GM20000 (cell line): ENCODE measurements at places on chromosomes 1 and 21.

GRCh38 chr1:59368008-59368670, 71.2 kb downstream of the FGGY start:
- DNase-seq: no peak

- DNase-seq: no peak
Observed at GRCh38 chr1:22662318-22662717, 9.3 kb downstream of the C1QB start.

DNA sequence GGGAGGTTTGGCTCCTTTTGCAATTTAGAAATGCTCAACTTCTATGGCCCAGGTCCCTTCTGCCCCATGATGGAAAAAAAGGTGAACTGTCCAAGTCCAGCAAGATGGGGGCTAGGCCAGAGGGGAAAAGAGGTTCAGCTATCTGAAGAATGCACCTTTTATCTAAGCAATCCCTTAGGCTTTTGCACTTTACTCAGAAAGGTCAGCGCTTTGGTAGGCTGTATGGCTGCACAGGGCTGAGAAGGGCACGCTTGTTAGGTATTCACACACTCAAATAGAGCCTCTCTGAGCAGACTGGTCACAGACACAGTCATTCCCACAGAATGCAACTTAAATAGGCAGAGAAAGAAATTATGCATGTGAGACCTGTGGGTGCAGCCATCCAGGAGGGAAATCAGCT, 31.0 kb downstream of the KANK4 start:
- DNase-seq: no peak

DNA sequence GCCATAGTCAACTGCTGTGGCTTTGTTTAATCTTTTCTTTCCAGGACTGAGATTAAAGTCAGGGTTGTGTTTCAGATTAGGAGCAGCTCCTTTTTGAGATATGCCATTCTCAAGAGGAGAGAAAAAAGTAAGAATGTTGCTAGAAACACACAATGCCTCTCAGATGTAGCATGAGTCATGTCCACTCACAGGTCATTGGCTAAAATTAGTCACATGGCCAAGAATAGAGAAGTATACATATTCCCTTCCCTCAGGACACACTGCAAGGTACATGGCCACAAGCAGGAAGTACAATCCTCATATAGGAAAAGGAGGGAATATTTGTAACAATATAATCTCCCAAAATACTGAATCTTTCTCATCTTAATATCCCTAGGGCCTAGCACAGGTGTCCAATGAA, 141.9 kb upstream of the PTBP2 start:
- DNase-seq: no peak

- no peak for DNase-seq
Observed at GRCh38 chr1:19388980-19389379, 76.9 kb downstream of the SLC66A1 start.

- no peak for DNase-seq
Observed at GRCh38 chr1:12544992-12545391, 73.0 kb downstream of the DHRS3 start.

GRCh38 chr1:2087766-2088165, 37.6 kb downstream of the PRKCZ start:
- DNase-seq: no peak

DNA sequence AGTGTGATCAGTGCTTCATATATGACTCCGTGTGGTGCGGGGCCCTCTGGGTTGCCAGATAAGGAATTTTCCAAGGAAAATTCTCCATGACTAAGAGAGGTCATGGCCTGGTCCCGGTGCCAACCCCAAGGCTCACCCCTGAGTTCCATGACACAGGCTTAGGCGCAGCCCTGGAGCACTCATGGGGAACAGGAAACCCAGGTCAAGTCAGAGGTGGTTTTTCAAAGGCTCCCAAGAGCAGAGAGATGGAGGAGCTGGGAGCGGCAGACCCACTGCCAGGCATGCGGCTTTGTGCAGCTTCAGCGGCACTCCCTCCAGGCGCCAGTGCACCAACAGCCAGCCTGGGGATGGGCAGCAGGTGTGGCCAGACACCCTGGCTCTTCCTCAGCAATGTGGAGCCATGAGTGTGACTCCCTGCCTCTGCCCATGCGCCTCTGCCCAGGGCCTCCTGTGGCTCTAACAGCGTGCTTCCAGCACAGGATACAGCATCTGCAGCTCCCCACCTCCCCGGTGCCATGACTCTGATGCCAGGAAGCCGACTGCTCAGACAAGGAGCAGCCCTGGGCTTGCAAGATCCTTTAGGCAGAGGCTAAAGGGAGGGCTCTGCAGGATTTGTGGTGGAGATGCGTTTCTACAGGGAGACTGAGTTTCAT, 47.3 kb downstream of the GPR161 start:
- no peak for DNase-seq

DNA sequence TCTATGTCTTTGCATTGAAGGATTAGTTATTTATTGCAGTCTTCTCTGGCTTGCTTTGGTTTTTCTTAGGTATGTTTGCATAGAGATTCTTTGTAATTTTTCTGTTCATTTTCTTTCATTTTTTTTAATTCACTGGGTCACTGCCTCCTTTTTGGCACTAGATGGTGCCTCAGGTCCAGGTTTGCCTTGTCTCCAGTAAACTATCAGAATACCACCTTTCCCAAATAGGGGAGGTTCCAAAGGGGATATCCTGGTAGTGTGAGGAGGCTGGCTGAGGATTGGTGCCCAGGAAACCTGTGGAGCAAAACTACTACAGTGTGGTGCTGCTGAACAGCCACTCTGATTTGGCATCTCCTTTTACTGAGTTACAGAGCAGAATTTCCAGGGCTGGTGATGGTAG, 257.1 kb downstream of the KCTD3 start:
- no peak for DNase-seq

GRCh38 chr1:33228935-33229487, 27.3 kb upstream of the ZNF362 start:
- DNase-seq: no peak

DNA sequence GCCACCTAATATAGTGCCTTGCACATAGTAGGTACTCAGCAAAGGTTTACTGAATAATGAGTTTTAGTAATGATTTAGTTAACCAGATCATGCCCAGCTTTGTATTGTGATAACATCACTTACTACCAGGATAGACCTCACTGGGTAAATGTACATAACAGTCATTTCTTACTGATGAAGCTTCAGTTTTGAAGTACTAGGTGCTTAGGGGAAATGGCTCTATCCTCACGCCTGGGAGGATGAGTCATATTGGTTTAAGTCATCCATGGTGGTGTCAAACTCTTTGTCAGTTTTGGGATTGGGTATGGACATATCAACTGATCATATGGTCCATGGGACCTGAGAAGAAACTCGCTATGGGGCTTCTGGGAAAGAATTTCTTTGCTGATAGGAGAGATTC, 90.6 kb upstream of the USP24 start:
- DNase-seq: no peak

GRCh38 chr1:92857817-92858216, 26.0 kb downstream of the RPL5 start:
- no peak for DNase-seq

- no peak for DNase-seq
Observed at GRCh38 chr1:169694304-169695075, 16.9 kb downstream of the SELL start.

DNA sequence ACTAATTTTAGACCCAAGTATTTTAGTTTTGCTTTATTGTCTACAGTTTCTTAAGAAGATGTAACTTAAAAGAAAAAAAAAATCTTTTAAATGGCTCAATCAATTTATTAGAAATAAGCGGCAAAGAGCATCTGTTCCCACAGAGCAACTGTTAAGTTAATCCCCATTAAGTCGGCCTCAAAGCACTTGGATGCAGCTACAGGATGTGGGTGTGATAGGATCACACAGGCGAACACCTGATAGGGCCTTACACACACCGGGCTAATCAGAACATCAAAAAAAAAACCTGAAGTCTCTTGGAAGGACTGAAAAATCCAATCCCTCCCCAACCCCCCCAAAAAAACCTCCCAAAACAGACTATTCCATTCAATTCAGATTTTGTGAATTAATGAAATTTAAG, 23.0 kb downstream of the APP start:
- no peak for DNase-seq

DNA sequence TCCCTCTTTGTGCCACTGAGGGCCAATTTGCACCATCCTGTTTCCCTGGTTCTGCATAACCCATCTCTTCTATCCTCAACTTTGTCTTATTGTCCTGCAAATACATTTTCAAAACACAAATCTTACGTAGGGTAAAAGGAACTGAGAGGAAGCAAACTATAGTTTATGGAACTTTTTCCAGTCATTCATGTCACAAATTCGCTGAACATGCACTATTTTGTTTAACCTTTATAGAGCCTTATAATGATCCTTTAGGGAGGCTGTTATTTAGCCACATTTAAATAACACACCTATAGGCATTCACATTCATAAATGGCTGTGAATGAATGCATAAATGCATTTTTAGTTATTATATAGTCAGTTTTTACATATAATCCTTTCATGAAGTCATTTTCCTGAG, 85.0 kb downstream of the PLPPR5 start:
- no peak for DNase-seq

DNA sequence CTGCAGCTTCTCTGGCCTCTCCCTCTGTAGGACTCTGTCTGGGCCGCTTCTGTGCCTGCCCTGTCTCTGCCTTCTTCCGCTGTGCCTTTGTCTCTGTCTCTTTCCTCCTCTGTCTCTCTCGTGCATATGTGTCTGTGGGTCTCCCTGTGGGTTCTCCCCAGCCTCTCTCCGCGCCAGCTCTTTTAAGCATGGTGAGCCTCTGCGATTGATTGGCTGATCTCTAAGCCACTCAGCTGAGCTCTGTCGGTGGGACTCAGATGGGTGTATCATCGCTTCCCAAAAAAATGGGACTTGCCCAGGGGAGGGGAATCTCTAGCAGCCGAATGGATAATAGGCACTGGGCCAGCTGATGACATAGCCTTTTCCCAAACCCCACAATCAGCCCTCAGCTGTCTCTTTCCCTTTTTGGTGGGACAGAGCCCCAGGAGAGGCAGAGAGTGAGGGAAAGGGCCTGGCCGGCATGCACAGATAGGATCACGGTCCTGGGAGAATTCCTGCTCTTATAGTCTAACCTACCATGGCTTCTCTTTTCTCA, at the start of gene ADAMTS4:
TSS of gene ADAMTS4 (minus strand) at position 158 of the 535 bp plus-strand sequence. CDS start 427 bp downstream, outside the sequence.
- no peak for DNase-seq

DNA sequence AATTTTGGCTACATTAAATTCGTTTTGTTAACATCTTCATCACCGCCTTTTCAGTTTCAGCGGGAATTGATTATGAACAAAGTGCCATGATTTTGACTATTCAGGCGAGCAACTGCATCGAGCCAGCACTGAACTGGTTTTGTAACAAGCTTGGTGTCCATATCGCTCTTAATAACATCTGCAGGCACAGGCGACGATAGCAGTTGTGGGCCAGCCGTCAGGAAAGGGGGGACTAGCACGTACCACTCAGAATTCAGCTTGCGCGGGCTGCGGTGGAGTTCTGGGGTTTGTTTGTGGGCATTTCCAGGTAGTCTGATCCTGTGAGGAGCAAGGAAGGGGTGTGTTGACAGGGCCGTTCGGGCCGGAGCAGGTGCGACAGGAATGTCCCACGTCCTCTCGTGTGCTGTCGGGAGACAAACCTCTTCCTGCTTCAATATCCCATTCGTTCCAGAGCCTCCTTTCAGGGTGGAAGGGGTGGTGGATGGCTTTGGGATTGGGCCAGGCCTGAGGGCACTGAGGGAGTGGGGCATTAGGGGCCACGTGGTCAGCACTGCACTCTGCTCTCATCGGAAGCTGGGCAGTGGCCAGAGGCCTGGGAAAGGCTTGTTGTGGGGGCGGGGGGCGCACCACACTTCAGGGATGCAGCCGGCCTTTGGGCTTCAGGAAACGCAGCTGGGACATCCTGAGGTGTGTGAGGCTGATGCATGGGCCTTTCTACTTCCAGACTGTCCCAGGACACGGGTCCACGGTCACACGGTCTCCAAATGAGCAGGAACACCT, 39.1 kb downstream of the SKI start:
- DNase-seq: no peak

GRCh38 chr1:100862591-100862990, 32.1 kb downstream of the EXTL2 start:
- DNase-seq: no peak

DNA sequence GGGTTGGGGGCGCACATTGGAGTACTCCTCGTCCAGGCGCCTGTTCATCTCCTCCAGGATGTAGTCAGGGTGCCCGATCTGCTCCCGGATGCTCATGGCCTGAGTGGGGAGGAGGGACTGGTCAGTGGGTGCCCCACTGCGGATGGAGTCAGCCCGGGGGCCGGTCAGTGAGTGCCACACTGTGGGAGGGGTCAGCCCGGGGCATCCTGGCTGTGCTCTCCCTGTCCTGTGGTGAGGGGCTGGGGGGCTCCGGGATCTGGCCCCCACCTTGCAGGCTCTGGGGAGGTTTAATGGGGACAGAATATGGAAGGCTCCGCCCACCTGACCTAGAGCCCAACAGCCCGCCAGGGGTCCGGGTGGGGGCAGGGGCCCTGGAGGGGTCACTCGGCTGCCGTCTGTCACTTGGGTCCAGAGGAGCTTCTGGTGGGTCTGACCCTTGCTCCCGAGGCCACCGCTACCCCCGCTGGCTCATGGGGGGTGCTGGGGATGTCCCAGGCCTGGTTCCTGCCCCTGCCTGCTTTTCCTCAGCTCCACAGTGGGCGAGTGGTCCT, 8.8 kb downstream of the PRXL2B start:
- DNase-seq: no peak

- no peak for DNase-seq
Observed at GRCh38 chr1:71228241-71228640, 147.4 kb upstream of the ZRANB2 start.

GRCh38 chr1:25642574-25643108, 26.1 kb downstream of the MAN1C1 start:
- DNase-seq: peak; percentile 51

- no peak for DNase-seq
Observed at GRCh38 chr1:151145304-151146071, 943 bp downstream of the SEMA6C start.
